ENCODE measurements at places on chromosomes 6 and 20.

GRCh38 chr20:3652221-3652620 lies 11.0 kb downstream of the GFRA4 start:
- no peak for DNase-seq

DNA sequence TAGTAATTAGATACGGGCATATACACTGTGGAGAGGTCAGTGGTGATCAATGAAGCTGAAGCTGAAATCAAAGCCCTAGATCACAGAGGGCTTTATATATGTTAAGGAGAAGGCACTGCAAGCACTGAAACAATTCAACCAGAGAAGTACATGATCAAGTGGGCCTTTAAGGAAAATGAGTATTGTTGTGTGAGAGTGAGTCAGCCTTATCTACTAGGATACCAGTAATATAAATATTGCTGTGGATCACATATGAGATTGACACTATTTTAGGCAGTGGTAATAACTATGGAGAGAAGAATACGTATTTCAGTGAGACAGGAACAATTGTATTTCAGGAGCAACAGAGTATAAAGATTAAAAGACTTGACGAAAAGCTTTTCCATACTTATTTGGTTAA lies 1172.2 kb upstream of the GJE1 start:
- DNase-seq = no peak

DNA sequence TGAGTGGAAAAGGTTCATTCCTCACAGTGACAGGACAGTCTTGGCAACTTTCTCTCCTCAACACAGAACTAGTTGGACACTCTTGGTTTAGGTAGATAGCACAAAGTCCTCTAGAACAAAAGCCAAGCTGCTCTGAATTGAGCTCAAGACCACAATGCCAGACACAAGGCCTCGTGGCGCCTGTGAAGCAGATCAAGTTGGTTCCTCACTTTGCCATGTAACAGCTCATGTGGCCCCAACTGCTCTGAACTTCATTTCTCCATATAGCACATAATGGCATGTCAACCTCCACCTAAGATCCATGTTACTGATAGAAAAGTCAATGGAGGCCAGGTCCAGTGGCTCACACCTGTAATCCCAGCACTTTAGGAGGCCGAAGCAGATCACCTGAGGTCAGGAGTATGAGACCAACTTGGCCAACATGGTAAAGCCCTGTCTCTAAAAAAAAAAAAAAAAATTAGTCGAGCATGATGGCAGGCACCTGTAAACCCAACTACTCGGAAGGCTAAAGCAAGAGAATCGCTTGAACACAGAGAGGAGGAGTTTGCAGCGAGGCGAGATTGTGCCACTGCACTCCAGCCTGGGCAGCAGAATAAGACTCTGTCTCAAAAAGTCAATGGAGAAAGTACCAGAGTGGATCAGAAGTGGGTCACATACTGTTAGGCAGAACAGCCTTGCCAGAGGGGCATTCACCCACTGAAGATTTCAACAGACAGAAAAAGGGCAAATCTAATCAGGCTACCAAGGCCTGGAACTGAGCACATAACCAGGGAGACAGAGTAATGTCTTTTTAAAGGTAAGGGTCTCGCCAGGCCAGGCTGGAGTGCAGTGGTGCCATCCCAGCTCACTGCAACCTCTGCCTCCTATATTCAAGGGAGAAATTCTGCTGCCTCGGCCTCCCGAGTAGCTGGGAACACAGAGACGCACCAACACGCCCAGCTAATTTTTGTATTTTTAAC lies 21.2 kb downstream of the ROMO1 start:
- DNase-seq = no peak

GRCh38 chr20:24572862-24573261 lies 103.4 kb downstream of the SYNDIG1 start:
- no peak for DNase-seq

- peak; percentile 42 for DNase-seq
Measured at GRCh38 chr6:42100029-42100901, 42.2 kb downstream of the C6orf132 start.

DNA sequence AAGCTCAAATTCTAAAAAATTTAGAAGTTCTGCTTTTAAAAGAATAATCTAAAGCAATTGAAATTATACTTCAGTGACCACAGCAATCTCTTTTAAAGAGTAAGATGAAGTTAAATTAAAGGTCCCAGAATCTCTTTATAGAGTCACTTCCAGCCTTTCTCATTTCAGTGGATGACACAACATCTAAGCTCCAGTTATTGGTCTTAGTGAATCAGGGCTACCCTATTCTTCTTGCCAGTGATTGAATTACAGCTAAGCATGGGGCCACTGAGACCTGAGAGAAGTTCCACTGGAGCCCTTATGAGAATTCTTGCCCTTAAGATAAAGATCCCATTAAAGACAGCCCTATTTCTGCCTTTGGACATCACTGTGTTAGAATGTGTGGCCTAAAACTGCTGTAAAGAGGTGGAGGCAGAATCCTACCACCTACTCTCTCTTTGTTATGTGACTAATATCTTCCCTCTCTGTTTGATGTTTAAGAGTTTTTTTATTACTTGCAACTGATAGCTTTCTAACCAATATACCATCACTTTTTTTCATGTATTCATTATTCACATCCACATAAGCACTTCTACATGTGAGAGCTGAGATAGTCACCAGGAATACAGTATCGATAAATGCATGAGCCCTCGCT lies 128.6 kb downstream of the UNC5CL start:
- DNase-seq = no peak

DNA sequence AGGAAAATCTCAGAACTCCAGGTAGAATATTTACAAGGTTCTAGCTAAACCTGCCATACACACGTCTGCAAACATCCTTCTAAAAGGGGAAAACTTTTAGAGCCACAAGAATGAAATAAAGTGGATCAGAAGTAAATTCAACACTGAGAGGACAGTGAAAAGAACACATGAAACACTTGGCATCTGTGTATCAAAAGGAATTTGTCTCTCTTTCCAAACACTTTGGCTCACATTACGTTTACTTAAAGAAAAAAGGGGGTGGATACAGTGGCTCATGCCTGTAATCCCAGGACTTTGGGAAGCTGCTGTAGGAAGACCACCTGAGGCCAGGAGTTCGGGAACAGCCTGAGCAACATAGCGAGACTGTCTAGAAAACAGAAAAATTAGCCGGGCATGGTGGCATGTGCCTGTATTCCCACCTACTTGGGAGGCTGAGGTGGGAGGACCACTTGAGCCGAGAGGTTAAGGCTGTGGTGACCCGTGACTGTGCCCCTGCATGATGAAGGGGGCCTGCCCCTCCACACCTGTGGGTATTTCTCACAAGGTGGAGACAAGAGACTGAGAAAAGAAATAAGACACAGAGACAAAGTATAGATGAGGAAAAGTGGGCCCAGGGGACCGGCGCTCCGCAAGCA lies 35.4 kb downstream of the NINL start:
- no peak for DNase-seq

DNA sequence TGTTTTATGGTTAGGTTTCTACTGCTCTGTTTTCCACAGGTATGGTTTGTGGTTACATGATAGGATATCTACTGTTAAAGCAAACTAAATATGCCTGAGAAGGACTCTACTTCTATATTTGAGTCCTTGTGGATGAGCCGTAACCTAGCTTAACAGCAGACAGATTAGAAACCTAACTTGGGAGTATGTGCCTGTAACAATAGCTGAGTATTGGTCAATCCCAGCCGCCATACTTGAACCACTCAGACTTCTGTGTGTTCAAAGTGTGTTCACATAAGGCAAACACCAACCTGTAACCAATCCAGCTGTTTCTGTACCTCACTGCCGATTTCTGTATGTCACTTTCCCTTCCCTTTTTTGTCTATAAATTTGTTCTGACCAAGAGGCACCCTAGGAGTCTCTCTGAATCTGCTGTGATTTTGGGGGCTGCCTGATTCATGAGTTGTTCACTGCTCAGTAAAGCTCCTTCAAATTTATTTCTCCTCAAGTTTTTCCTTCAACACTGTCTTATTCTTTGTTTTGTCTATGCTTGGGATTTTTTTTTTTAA lies 37.1 kb downstream of the PHF3 start:
- DNase-seq = no peak

DNA sequence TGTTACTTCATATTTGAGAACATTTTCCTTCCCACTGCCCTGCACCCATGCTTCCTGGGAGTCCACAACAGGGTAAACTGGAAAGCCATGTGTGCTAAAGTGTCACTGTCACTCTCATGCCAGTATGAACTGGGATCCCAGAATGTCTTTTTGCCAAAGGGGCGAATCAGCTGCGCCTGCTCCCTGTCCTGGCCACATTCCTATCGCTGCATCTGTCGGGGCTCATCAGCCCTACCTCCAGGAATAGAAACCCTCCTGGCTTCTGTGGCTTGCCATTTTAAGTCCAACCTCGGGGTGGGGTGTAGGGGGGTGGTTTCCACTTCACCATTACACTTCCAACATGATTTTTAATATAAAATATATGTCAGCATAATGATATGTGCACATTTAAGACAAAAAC lies 933 bp downstream of the KLHL31 start:
- DNase-seq = no peak

DNA sequence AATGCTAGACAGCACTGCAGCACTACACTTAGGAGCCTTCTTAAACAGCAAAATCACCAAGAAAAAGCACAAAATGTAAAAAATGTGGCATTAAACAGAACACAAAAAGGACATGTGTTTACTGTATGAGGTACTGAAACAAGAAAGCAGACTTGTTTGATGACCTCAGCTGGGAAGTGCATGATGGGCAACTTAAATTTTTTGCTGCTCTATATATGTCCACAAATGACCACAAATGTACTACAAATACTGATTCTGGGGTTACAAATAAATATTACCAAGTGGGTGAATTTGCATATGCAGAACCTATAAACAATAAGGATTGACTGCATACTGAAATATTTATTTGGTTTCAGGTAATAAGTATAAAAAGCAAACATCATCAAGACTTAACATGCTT lies 13.1 kb downstream of the RAB23 start:
- no peak for DNase-seq

DNA sequence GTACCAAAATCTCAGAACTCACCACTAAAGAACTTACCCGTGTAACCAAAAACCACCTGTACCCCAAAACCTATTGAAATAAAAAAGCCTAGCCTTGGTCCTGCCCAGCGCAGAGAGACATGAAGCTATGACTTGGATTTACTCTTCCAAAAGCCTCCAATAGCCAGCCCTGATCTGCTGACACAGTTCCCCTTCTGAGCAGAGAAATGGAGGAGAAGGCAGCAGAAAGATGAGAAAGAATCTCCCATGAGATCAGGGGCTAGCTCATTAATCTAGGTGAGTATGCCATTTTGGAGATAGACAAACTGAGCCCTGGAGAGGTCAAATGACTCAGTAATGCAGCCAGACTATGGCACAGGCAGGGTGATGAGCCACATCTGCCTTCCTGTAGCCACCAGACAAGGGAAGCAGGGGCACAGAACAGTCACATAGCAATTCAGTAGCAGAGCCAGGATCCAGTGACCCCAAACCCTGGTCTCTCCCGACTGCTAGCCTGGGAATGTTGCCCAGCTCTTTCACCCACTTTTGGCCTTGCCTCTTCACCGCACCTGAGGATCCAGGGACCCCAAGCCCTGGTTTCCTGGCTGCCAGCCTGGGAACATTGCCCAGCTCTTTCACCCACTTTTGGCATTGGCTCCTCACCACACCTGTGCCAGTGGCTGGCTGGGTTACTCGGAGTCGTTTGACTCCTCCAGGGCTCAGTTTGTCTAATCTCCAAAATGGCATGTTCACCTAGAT lies 7.2 kb upstream of the SDCBP2 start:
- DNase-seq = no peak

GRCh38 chr20:2955257-2955970 lies 82.1 kb downstream of the PTPRA start:
- DNase-seq = no peak

GRCh38 chr6:133257545-133258105 lies 16.5 kb downstream of the EYA4 start:
- no peak for DNase-seq

GRCh38 chr20:31969991-31970390 lies 2.0 kb downstream of the XKR7 start:
- DNase-seq = no peak

All from mucosa of descending colon (tissue), 3 donors.